ENCODE measurements at places on chromosomes 12 and 14. TPM values are rescaled to one million over a fixed set of nuclear protein-coding genes. Genes with fewer than 3 reads are reported as not detected.

Gene CPM
- total RNA-seq = 5.9 TPM

Gene BCL7A
- total RNA-seq = 14.8 TPM

Gene MLXIP
- total RNA-seq = 8.5 TPM

Gene SLC25A47
- not detected for total RNA-seq

Gene SIRT4
- 0.49 TPM for total RNA-seq
